CD4-positive, alpha-beta T cell (primary cell): ENCODE measurements at places on chromosomes 2 and 18.

GRCh38 chr18:3055186-3055728, 42.3 kb upstream of the LPIN2 start:
- DNase-seq, result no peak

GRCh38 chr2:64538764-64539433, 14.8 kb downstream of the AFTPH start:
- no peak for DNase-seq

- no peak for DNase-seq
These were observed 26.4 kb upstream of the ATRAID start for GRCh38 chr2:27185331-27186026.

GRCh38 chr2:105712981-105713596, 31.6 kb upstream of the NCK2 start:
- no peak for DNase-seq

- no peak for DNase-seq
These were observed 127.8 kb downstream of the CCBE1 start for GRCh38 chr18:59569390-59569791.

DNA sequence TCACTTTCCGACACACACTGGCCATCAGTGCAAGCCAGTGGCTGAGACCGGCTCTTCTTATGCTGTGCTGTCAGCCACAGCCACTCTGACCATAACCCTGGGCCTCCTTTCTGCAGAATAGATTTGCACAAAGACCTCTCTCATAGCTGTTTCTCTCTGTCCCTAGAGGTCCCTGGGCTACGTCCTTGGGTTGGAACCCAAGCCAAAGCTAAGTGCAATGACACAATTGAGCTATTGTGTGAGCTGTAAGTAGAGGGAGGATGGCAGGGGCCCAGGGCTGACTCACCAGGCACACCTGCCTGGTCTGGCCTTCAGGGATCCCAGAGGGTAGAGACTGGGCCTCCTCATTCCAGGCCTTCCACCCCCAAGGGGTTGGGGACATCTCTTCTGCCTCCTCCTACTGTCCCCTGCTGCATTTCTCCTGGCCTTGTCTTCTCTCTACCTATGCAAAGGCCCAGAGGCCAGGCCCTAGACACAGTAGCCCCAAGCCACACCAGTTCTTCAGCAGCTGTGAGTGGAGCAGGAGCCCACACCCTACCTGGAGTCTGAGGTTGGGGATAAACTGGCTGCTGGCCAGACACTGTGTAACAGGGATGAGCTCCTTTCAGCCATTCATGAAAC, 174.6 kb downstream of the NCK2 start:
- no peak for DNase-seq

DNA sequence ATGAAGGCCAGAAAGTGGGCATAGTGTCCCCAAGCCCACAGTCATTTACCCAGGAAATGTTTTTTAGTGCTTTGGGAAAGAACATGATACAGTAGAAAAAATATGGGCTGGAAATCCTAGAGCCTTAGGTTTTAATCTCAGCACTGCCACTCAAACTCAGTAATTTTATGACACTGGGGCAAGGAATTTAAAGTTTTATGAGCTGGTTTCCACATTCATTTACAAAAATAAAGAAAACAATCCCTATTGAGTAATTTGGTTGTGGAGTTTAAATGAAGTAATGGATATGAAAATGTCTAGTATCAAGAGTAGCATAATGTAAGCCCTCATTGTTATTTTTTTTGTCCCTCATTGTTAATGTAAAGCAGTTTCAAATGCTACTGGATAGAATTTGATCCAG, 51.5 kb upstream of the FRZB start:
- DNase-seq, result no peak

DNA sequence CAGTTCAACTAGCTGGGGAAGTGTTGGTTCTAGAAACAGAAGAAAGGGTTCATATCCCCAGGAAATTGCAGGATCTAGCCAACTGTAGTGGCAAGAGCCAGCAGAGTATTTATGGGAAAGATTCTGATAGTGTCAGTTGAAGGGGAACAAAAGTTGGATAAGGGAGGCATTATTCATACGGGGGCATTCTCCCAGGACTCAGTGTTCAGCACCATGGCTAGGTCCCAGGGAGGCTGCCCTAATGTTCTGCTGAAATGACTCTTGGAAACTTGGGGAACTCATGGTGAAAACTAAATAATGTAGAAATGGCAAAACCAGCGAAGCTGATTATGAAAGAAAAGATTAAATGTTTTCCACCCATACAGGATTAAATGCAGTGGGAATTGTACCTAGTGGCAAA, 543.7 kb downstream of the TRIB2 start:
- DNase-seq, result no peak

DNA sequence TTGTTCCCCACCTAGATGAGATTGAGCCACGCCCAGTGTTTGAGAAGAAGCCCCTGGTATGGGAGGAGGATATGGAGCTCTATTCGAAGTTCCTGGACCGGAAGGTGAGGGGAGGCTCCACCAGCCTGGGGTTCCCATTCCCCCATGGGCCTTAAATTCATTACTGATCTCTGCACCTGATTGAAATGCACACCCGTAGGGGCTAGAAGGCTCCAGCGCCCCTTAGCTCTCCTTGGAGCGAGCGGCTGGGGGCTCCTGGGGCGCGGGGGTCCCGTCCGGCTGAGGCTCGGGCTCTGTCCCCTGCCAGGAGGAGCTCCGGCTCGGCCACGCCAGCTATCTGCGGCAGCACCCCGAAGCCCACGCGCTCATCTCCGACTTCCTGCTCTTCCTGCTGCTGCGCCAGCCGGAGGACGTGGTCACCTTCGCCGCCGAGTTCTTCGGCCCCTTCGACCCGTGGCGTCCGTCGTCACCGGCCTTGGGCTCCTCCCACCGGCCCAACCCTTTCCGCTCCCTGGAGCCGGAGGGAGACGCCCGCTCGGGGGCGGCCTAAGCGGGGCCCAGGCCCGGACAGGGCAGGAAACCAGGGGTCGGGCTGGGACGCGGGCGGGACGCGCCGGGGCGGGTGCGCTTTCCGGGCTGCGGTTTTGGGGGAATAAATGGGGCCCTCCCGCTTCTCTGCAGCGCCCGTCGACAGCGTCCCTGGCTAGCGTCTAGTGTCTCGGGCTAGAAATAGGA, 10.9 kb downstream of the CATIP start:
- DNase-seq, result peak; percentile 53

- no peak for DNase-seq
These were observed 77.6 kb downstream of the AFF3 start for GRCh38 chr2:100064592-100065428.

- DNase-seq, result no peak
These were observed 2.5 kb upstream of the SERPINE2 start for GRCh38 chr2:224041554-224041953.

DNA sequence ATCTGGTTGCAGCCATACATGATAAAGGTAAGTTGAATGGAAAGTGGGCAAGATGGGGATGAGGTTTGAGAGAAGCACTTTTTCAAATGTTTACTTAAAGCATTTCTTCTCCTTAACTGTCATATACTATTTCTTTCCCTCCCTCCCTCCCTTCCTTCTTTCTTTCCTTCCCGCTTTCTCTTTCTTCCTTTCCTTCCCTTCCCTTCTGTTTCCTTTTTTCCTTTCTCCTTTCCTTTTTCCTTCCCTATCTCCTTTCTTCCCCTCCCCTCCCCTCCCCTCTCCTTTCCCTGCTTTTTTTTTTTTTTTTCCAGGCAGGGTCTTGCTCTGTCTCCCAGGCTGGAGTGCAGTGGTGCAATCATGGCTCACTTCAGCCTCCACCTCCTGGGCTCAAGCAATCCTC, 5.6 kb downstream of the SLC3A1 start:
- DNase-seq, result no peak
